ENCODE measurements at places on chromosomes 4 and X. TPM values are rescaled to one million over a fixed set of nuclear protein-coding genes. Genes with fewer than 3 reads are reported as not detected.

- no peak overlapping the region for H3K27ac ChIP-seq
- no peaks in the 10 kb centered on the region for H3K27me3 ChIP-seq
- DNase-seq, result no peak
- H3K36me3 ChIP-seq, result no peaks in the 10 kb centered on the region
These were observed 70.5 kb downstream of the SLC9A6 start for GRCh38 chrX:136055651-136056221.

DNA sequence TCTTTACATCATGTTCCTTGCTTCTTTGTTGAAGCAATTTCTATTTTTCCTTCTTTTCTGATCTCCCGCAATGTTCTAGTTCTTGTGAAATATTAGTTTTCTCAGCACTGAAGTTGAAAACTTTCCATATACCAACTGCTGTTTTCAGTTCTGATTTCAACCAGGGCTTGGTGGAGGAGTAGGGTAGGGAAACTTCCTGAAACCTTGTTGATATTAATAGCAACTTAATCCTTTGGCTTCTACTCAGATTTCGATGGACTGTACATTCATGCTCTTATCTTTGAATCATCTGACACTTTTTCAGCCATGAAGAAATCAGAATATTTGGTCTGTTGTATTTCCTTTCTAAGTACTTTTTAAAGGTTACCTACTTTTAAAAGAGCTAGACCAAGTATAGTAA lies 315.8 kb downstream of the RPA4 start:
- H3K27ac ChIP-seq, result no peak overlapping the region
- no peaks in the 10 kb centered on the region for H3K4me1 ChIP-seq
- H3K4me3 ChIP-seq, result no peak overlapping the region
- no peak for DNase-seq

ADRA2C gene
- total RNA-seq, result not detected

DNA sequence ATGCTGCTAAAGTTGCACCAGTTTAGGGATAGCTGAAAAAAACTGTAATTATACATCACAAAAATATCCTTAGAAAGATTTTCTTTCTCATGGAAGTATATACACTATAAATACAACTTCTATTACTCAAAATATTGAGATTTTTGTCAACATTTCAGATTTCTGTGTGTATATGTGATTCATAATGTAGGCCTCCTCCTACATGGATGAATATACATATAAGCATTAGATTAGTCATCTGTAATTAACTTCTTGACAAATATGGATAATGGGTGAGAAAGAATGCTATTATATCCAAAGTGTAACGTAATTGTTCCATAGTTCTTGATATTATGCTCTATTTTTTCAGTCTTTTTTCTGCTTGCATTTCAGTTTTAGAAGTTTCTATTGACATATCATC lies 124.9 kb downstream of the CBLL2 start:
- no peak overlapping the region for H3K4me3 ChIP-seq
- H3K4me1 ChIP-seq, result no peaks in the 10 kb centered on the region
- H3K36me3 ChIP-seq, result no peaks in the 10 kb centered on the region
- H3K27ac ChIP-seq, result no peak overlapping the region
- DNase-seq, result no peak

GRCh38 chr4:6257247-6258025 lies 12.2 kb upstream of the WFS1 start:
- H3K36me3 ChIP-seq, result no peaks in the 10 kb centered on the region
- H3K4me1 ChIP-seq, result peaks cover 7% of the 10 kb centered on the region
- H3K27ac ChIP-seq, result no peak overlapping the region
- peaks cover 35% of the 10 kb centered on the region for H3K27me3 ChIP-seq
- no peak for DNase-seq
